GM23338 (cell line): ENCODE measurements at places on chromosomes 7 and 10. TPM values are rescaled to one million over a fixed set of nuclear protein-coding genes. Genes with fewer than 3 reads are reported as not detected.

STOX1 gene
- 1.6 and 1.7 TPM in 2 replicates for polyA plus RNA-seq

BPGM gene
- 16.5 and 16.9 TPM in 2 replicates for polyA plus RNA-seq

CALHM1 gene
- polyA plus RNA-seq, result 0.11 and 0.16 TPM in 2 replicates

GPNMB gene
- polyA plus RNA-seq, result 1.0 and 1.2 TPM in 2 replicates

- DNase-seq, result peak; percentile 83
- H3K27ac ChIP-seq, result no peak overlapping the region
- H3K36me3 ChIP-seq, result no peaks in the 10 kb centered on the region
- H3K27me3 ChIP-seq, result peaks cover 67% of the 10 kb centered on the region
These were observed 9.0 kb downstream of the SKIDA1 start for GRCh38 chr10:21516242-21517131.

GRCh38 chr10:367636-368035, 232.4 kb downstream of the ZMYND11 start:
- no peak overlapping the region for H3K4me3 ChIP-seq
- DNase-seq, result no peak
- H3K36me3 ChIP-seq, result no peaks in the 10 kb centered on the region
- H3K27me3 ChIP-seq, result no peaks in the 10 kb centered on the region

- H3K27me3 ChIP-seq, result peaks cover 21% of the 10 kb centered on the region; the same call in 1 of the 2 replicates
- peak within 1 kb of the TSS; percentile 51 for H3K4me3 ChIP-seq
- no peaks in the 10 kb centered on the region for H3K36me3 ChIP-seq
These were observed at the start of gene AKR1E2 for GRCh38 chr10:4825868-4826791. AKR1E2 (plus strand) TSS chr10:4826207; CDS start chr10:4826325, 118 bp downstream.

DNA sequence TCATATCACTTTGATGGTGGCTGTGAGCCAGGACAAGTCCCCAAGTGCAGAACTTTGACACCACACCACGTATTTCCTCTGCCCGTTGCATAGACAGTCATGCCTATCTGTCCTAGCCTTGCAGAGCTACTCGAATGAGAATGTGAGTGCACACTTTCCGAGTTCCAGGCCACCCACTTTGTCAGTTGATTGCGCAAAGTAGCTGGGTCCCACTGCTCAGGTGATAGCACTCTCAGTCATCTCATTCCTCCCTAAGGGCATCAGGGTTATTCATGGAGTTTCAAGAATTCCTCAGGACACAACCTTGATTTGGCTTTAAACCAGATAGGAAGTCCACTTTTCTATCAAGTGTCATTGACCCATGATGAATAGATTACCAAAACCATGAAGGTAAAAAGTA, 19.3 kb downstream of the LSM5 start:
- no peaks in the 10 kb centered on the region for H3K4me1 ChIP-seq
- H3K4me3 ChIP-seq, result no peak overlapping the region
- no peaks in the 10 kb centered on the region for H3K27me3 ChIP-seq
- no peaks in the 10 kb centered on the region for H3K36me3 ChIP-seq
- H3K27ac ChIP-seq, result no peak overlapping the region

GRCh38 chr7:26191233-26191973, 9.1 kb downstream of the HNRNPA2B1 start:
- no peak for DNase-seq
- no peak overlapping the region for H3K4me3 ChIP-seq
- peaks cover 73% of the 10 kb centered on the region for H3K36me3 ChIP-seq
- H3K27ac ChIP-seq, result peak overlapping the region; percentile 67; the same call in 1 of the 2 replicates
- H3K27me3 ChIP-seq, result no peaks in the 10 kb centered on the region

- peaks cover 7% of the 10 kb centered on the region; the same call in 1 of the 2 replicates for H3K4me1 ChIP-seq
- no peaks in the 10 kb centered on the region for H3K27me3 ChIP-seq
- no peaks in the 10 kb centered on the region for H3K36me3 ChIP-seq
These were observed 157.2 kb downstream of the PTPRN2 start for GRCh38 chr7:158430308-158431034.
